ENCODE measurements at places on chromosomes 4 and X.

DNA sequence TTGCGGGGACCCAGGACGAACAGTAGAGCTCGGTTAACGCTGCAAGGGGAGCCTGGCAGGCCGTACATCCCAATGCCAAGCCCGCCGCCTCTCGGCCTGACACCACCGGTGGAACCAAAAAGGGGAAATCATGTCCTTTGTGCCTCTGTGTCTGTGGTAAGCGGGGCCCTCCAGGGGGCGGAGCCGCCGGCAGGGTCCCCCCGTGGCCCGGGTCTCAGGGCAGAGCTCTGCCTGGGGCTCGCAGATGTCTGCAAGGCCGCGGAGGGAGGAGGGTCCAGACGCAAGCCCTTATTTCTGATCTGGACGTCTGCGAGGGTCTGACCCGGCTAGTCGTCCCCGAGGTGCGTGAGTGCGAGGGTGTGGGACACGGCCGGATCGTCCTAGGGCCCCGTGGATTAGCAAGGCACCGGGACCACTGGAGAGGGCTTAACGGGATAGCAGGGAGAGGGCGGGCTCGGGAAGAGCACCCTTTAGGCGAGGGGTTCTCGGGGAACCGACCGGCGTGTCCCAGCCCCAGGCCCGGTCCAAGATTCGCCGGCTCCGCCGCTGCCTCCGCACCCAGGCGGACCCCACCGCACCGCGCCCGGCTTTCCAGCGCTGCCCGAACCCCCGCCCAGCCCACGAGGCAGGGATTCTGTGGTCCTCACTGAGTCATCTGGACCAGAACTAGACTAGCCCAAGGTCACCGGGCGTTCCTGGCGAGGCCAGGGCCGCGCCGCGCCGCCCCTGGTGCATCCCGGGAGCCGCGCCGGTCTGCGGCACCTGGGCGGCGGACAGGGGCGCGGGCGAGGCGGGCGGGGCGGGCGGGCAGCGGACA is 863 bp upstream of the FAM193A start:
- H3K27ac ChIP-seq, result peak overlapping the region; percentile 84
- DNase-seq, result peak; percentile 25
- no peaks in the 10 kb centered on the region for H3K36me3 ChIP-seq

- DNase-seq, result no peak
- no peak overlapping the region for H3K27ac ChIP-seq
- no peak overlapping the region for H3K4me3 ChIP-seq
- H3K4me1 ChIP-seq, result no peaks in the 10 kb centered on the region
- H3K36me3 ChIP-seq, result no peaks in the 10 kb centered on the region
Measured at GRCh38 chrX:105375816-105376215, 155.3 kb upstream of the TEX13A start.

GRCh38 chrX:48492293-48492910 is 16.4 kb upstream of the PORCN start:
- DNase-seq, result no peak
- no peaks in the 10 kb centered on the region for H3K27me3 ChIP-seq
- H3K4me3 ChIP-seq, result no peak overlapping the region
- no peak overlapping the region for H3K27ac ChIP-seq
- H3K36me3 ChIP-seq, result no peaks in the 10 kb centered on the region

GRCh38 chr4:37825968-37826294 is 555 bp upstream of the PGM2 start:
- no peaks in the 10 kb centered on the region for H3K27me3 ChIP-seq

DNA sequence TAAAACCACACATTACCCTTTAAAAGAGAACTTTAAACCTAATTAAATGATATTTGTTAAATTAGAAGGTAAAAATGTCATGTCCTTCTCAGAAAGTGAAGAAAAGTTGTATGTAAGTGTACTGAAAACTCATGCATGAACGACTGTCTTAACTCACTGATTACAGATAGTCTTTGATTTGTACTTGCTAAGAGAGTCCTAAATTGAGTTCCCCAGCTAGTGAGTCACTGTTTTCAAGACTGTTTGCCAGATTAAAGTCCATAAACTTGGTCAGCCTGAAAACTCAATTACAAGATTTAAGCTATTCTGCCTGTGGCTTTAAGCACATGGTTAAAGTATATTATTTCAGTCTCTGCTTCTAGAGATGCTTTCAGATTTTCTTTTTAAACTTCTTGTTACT is 124.9 kb upstream of the ZCCHC13 start:
- no peaks in the 10 kb centered on the region for H3K27me3 ChIP-seq
- no peaks in the 10 kb centered on the region for H3K36me3 ChIP-seq
- H3K4me3 ChIP-seq, result no peak overlapping the region
- H3K27ac ChIP-seq, result no peak overlapping the region
- no peak for DNase-seq

DNA sequence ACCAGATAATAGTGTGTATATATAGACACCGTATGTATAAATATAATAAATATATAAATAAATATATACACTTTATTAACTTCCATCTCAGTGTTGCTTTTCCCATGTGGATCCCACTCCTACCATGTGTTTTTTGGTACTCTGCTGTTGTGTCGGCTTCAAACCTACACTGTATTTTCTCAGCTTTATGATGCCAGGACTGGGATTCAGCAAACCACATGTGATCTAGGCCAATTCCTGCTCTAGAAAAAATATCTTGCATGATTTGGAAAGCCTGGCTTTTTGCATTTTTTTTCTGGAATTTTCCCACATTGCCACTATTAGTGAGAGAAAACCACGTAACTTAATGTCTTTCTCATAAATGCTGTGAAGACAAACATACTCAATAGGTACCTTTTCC is 55.8 kb downstream of the POLR2B start:
- no peaks in the 10 kb centered on the region for H3K4me1 ChIP-seq
- no peaks in the 10 kb centered on the region for H3K27me3 ChIP-seq
- H3K36me3 ChIP-seq, result peaks cover 25% of the 10 kb centered on the region
- H3K4me3 ChIP-seq, result no peak overlapping the region
- H3K27ac ChIP-seq, result no peak overlapping the region

- no peak overlapping the region for H3K27ac ChIP-seq
- H3K4me3 ChIP-seq, result no peak overlapping the region
- DNase-seq, result no peak
- peaks cover 17% of the 10 kb centered on the region for H3K27me3 ChIP-seq
Measured at GRCh38 chr4:16085822-16086221, 2.0 kb upstream of the PROM1 start.

- peaks cover 54% of the 10 kb centered on the region for H3K4me1 ChIP-seq
- H3K4me3 ChIP-seq, result peak overlapping the region; percentile 58
- no peak for DNase-seq
- peak overlapping the region; percentile 44 for H3K27ac ChIP-seq
- no peaks in the 10 kb centered on the region for H3K27me3 ChIP-seq
Measured at GRCh38 chr4:2416564-2417225, 1.8 kb downstream of the ZFYVE28 start.

GRCh38 chr4:1987296-1987695 is 21.5 kb downstream of the NELFA start:
- DNase-seq, result no peak
- no peak overlapping the region for H3K4me3 ChIP-seq
- H3K4me1 ChIP-seq, result no peaks in the 10 kb centered on the region

GRCh38 chr4:79198951-79199587 is 126.8 kb downstream of the NAA11 start:
- H3K27ac ChIP-seq, result no peak overlapping the region
- H3K4me3 ChIP-seq, result no peak overlapping the region
- no peaks in the 10 kb centered on the region for H3K27me3 ChIP-seq
- no peaks in the 10 kb centered on the region for H3K36me3 ChIP-seq
- no peaks in the 10 kb centered on the region for H3K4me1 ChIP-seq
